ENCODE measurements at places on chromosomes 4 and X.
A peak's percentile ranks its signal among the peaks of the same experiment; 100 is the strongest.

GRCh38 chrX:40976981-40977380 is 108.3 kb upstream of the USP9X start:
- DNase-seq: no peak

DNA sequence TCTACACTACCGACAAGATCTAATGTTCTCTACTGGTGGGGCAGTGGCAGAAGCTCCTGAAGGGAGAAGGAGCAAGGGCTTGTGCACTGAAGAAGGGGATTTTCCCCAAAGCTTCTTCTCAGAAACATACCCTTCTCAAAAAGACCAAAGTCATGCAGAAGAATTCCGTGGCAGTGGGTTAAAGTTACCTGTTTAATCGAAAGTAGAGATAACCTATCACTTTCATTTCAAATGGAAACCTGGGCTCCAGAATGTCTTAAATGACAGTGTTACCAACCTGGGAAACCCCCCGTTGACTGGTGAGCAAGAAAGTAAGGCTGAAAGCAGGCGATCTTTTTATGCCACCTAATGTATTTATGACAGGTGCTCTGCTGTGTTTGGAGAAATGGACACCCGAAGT is 92.5 kb upstream of the TEX13D start:
- DNase-seq: no peak

DNA sequence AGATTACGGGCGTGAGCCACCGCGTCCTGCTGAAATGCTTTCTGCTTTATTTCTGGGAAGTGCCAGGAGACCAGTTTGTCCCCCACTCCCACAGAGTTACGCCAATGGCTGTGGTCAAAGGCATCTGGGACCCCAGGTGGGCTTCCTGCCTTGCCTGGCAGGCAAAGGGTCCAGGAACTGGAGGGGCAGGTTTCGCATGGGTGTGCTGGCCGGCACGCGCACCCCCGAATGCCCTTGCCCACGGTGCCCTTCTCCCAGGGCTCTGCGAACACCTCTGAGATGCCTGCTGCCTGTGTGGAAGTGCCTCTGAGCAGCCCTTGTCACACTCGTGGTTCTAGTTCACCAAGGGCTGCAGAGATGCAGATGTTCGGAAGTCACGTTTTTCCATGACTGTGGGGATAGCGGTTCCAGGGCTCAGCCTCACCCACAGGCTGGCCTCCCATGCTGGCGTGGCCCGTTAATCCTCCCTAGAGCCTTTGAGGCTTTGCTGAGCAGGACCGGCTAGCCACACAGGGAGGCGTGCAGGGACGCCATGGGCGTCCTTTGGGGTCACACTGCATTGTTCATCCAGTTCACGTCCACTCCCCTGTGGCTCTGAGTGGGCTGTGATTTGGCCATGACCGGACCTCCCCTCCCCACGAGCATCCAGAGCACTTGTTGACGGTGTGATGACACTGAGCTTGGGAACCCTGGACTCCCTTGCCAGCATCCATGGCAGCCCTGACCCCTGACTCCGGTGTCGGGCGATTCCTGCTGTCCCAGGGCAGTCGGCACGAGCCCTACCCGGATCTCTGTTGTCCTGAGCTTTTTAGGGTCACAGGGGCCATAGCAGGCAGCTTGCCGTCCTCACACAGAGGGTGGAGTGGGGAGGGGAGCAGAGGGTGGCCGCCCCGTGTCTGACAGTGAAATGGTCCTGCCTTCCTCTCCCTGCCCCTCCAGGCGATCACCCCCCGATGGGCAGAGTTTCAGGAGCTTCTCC is 12.7 kb upstream of the ADD1 start:
- no peak for DNase-seq

GRCh38 chr4:98658287-98659105 is at the start of gene TSPAN5:
TSS of gene TSPAN5 (minus strand) at chr4:98658611.
- DNase-seq: peak; percentile 26

DNA sequence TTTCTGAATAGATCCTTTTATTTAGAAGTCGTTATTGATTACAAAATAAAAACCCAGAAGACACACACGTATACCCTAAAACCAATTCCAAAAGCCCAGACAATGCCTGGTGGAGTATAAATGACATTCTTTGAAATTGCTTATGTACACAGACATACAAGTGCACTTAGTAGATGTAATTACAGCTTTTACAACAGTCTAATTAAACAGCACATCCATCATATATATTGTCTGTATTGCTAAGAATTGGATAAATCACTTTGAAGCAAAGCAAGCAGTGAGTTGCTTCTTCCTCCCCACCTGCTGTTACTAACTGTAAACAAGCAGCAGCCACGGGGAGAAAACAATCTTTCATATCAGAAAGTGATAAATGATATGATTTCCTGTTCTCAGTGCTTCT is 645.7 kb downstream of the TLL1 start:
- DNase-seq: no peak

GRCh38 chr4:139860435-139861024 is 194.9 kb downstream of the MGST2 start:
- no peak for DNase-seq

DNA sequence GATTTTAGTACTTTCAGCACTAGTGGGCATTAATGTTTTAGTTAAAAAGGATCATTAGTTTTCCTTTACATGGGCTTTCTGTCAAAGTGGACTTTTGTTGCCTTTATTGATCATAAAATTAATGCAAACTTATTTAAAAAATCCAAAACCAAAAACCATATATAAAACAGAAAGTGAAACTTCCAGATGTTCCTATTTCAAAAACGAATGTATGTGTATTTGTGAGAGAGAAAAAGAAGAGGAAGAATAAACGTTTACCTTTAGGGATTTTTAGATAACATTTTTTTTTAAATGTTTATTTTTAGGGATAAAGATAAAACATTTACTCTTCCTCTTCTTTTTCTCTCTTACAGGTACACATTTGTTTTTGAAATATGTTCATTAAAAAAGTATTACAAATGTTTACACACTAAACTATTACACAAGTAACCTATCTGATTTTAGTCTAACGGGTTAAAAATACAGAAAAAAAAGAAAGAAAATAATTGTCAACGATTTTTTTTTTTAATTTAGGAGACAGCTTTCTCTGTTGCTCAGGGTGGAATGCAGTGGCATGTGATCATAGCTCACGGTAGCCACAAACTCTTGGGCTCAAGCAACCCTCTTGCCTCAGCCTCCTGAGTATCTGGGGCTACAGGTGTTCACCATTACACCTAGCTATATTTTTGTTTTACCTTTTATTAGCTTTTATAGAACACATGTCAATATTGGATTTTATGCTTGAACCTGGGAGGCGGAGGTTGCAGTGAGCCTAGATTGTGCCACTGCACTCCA is 16.8 kb upstream of the COX18 start:
- no peak for DNase-seq

DNA sequence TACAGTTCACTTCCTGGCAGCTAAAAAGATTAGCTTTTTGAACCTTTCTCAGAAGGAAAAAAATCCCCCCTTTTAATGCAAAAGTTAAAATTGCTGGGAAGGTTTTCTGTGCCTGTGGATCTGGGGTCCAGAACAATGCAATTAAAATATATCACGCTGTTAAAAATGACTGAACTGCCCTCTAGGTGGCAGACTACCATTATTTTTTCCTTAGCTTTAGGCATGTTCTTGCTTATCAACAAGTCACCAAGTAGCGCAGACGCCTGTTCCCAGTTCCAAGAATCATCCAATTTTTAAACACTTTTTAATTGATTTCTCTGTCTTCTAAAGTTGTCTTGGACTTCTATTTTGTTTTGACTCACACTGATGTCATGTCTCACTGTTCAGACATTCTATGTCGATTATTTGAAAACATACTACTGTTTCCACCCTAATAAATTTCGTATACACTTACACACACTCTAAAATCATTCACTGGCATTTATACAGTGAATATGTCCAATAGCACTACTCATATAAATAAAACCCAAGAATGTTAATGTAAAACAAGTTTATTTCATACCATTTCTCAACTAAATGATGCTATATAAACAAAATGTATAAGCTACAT is 661.6 kb downstream of the RAPGEF2 start:
- peak; percentile 2 for DNase-seq

GRCh38 chr4:147790412-147790811 is 58.5 kb downstream of the ARHGAP10 start:
- DNase-seq: no peak

- DNase-seq: no peak
These were observed 47.7 kb downstream of the RPS6KA3 start for GRCh38 chrX:20218836-20219505.

- DNase-seq: no peak
These were observed 327.1 kb downstream of the PAPSS1 start for GRCh38 chr4:107392951-107393350.

DNA sequence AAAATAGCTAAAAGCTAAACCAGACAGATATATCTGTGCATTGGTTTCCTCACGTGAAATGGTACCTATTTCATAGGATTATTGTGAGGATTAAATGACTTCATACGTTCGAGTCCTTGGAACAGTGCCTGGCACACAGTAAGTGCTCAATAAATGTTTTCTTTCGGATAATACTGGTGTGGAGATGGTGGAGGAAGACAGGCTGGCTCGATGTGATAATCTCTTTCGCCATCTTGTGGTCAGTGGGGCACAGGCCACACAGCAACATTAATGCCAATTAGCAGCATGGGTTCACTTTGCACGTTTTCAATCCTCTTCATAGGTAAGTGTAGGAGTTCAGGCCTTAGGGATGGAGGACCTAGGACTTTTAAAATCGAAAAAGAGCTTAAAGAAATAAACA is 9.3 kb downstream of the PAGE4 start:
- DNase-seq: peak; percentile 37

GRCh38 chr4:138740816-138741745 is 274.5 kb upstream of the NOCT start:
- no peak for DNase-seq

DNA sequence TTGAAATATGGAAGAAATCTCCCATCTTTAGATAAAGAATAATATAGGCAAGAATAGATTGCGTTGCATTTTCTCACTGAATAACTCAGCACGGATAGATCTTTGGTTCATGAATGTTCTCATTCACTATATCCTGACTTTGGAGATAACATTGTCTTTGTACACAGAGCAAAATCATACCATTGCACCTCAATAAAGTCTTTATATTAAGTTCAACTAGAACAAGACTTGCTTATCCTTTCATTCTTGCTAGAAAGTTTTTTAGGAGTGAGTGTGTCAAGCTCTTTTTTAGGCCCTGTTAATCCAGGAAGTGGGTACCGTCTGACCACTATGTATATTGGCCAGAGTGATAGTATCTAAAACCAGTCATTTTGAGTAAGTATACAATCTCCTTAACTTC is 658.7 kb downstream of the FSTL5 start:
- no peak for DNase-seq

DNA sequence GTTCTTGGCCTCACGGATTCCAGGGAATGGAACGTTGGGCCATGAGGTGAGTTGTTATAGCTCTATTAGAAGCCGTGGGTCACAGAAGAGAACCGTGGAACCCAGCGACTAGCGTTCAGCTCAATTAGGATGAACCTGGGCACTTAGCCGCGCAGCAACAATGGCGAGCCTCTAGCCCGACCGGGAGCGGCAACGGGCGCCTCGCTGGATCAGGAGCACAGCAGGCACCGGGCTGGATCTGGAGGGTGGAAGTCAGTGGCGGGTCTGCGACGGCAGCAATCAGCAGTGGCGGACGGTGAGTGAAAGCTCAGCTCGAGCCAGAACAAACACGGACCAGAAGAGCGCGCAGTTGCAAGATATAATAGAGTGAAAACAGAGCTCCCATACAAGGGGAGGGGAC is 34.2 kb downstream of the AGA start:
- DNase-seq: no peak

GRCh38 chr4:25817059-25817681 is 45.6 kb downstream of the SEL1L3 start:
- no peak for DNase-seq

DNA sequence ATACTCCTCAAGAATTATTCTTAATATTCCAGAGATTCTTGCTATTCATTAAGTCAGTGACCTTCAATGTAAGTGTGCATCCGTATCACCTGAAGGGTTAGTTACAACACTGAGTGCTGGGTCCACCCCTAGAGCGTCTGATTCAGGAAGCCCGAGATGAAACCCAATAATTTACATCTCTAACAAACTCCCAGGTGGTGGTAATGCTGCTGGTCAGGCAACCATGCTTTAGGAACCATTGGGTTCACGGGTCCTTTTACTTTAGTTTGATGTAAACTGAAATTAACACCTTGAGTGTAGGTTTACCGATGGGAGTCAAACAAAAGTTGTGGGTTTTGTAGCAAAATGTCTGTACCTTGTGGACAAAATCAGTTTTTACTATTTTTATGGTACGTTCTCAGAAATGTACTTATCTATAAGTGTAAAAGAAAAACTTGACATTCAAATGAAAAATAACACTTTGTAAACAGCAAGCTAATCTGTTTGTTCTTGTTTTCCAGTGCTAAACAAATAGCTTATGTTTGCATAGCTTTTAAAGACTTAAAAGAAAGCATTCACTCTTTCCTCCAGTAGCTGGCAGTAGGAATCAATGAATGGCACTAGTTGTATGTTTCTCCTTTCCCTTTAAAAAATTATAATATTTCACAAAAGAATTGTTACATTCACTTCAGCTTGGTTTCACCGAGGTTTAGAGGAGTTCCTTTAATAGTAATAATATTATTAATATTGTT is 32.7 kb downstream of the ACE2 start:
- DNase-seq: peak; percentile 67

DNA sequence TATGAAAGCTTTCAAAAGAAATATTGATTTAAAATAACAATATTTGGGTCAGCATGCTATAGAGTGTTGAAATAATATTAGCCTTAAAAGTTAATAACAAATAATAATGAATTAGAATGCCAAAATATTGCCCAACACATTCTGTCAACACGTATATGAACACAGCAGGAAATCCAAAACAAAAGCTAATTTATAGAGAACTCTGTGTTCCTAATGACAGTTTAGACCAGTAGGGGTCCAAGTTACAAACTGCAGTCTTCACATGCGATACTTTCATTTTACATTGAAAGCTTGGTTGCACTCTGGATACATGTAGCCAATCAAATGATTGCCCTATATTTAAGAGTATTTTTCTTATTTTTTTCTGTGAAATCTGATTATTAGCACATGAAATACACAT is 274.4 kb downstream of the DCTD start:
- DNase-seq: no peak
